CD4-positive, alpha-beta T cell treated with Interferon alpha-2 for 1 hour (primary cell): ENCODE measurements at places on chromosomes 6 and 20.

DNA sequence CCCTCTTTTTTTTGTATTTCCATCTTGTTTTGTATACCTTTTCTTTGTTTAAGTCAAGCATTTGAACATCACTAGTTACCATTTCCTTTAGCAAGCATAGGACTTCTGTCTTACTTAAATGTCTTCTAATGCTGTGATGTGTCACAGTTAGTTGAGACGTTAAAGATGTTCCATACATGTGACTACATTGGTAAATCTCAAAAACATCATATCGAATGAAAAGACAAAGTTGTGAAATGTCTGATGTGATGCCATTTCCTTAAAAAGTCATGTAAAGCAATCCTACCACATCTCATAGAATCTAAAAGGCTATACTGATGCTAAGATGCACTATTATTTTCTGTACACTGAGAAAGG lies 26.8 kb downstream of the SLC16A10 start:
- DNase-seq: no peak

DNA sequence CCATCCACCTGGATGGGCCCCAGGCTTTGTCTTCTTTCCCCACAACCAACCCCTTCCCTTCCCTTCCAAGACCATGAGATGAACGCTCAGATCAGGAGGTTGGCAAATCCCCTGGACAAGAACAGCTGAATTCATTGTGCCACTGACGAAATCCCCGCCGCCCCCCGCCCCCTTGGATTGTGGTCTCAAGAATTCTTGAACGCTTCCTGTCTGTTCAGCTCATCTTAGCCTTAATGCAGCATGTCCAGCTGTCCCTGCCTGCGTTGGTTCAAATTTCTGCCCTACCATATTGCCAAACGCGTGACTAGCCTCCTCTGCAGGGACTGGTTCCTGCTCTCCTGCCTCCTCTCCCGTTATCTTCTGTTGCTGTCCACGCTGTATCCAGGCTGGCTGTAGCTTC lies 133.2 kb downstream of the CDH4 start:
- no peak for DNase-seq

GRCh38 chr6:118509009-118509617 lies 39.0 kb upstream of the PLN start:
- no peak for DNase-seq

GRCh38 chr20:37519508-37520418 lies 1.3 kb upstream of the NNAT start:
- no peak for DNase-seq

DNA sequence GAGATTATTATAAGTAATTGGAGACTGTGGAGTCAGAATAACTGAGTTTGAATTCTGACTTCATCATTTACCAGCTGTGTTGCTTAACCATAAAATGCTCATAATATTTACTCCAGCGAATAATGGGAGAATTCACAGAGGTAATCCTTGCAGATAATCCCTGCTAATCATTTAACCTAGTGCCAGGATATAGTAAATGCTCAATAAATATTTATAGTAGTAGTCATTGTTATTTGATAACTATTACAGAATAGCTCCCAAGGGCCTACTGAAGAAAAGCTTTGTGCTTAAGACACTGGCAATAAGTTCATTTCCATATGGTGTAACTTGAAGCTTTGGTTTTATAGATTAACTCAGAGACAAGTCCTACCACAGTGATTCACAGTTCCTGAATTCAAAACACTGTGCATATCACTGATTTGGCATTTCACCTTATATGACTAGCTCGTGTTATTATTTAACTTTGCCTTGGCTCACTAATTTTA lies 208.8 kb upstream of the PLCB4 start:
- DNase-seq: no peak

GRCh38 chr6:47071681-47072080 lies 29.5 kb upstream of the ADGRF1 start:
- DNase-seq: no peak

DNA sequence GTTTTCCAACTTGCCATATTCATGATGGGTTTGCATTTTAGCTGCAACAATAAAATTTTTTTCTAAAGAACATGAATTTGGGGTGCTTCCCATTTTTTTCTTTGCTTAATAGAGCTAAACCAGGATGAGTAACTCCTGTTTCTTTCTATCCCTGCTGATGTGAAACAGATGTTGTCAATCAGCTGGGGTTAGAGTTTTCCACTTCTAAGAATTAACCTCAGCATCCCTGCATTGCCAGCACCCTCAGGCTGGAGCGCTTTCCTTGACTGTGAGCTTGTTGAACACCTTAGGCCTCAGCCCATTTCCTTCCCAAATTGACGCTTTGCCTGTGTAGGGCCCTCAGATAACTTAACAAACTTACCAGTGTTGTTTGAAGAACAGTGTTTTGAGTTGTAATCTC lies 74.5 kb downstream of the PTPN1 start:
- DNase-seq: no peak

GRCh38 chr20:40769677-40770285 lies 80.7 kb upstream of the MAFB start:
- DNase-seq: no peak

- DNase-seq: peak; percentile 75
These were observed 3.0 kb downstream of the TCEA2 start for GRCh38 chr20:64065974-64066343.

DNA sequence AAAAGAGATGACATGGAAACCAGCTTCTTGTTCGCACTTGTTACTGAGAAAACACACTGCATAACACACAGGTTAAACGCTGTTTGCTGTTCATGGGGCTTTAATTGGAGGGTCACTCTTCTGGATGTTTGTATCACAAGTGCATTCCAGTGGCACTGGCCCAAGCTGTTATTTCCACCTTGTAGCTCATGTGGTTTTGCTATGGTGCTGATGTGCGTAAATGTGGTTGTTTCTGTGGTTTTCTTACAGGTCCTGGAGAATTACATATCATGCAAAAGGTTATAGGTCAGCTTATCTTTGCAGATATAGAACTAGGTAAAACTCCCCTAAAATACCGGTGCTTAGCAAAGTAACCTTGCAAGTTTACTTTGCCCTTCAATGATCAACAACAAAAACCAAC lies 89.3 kb upstream of the AHI1 start:
- no peak for DNase-seq
